GM20000 (cell line): ENCODE measurements at places on chromosomes 6 and 20.

- DNase-seq = peak; percentile 4
Measured at GRCh38 chr6:146884728-146885127, 286.0 kb downstream of the ADGB start.

DNA sequence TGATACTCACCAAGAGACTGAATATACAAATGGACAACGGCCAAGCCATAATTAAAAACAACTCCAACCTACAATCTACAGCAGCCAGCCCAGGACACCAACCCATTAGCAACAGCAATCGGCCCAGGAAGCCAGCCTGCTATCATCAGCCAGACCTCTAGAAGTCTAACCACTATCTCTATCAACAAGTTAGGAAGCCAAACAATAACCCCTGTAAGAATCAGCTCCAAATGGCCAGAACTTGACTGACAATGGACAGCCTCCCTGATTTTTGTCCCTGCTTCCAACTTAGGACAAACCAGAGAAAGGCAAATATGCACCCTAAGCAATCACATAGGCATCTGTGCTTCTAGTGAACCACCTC lies 511.8 kb upstream of the JARID2 start:
- DNase-seq = no peak

DNA sequence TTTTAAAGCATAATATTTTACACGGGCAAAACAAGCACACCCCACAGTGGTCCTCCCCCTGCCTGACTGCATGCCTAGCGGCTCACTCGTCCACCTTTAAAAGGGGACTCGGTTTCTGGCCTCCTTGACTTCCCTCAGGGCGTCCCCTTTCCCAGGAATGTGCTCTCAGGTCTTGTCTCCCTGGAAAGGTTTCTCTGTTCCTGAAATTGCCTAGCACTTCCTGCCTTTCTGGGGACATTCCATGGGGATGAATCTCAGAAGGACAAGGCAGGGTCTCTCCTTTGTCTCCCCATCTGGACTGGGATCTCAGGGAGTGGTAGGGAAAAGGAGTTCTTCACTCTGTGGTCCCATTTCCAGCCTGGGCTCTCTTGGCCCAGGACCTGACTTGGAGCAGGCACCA lies 4.9 kb downstream of the TCF15 start:
- no peak for DNase-seq

DNA sequence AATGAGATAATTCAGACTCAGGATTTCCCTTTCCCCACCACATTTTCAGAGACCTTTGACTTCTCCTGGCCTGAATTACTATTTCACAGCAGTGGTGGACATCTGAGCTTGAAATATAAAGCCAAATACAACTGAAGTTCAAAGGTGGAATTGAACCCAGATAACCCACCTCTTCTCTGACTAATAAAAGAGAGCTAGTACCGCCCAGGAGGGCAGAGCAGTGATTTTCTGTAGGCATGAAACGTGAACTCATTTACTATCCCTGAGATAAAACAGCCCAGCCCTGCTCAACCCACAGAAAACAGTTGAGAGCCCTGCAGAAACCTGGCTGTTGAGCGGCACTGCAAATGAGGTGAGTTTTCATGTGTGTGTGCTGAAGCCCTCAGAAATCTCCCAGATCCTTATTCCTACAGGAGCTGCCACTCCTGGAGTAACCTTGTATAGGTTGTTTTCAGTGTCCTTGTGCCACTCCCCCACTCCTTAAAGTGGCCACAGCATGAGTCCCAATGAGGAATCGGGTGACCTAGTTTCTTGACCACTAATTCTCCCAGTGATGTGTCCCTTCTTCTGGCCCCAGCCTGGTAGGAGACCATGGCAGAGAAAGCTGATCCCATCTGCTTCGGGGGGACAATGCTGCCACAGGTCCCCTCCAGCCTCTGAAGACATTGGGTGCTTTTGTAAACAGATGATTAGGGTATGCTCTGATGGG lies 99.2 kb downstream of the NOL4L start:
- no peak for DNase-seq

DNA sequence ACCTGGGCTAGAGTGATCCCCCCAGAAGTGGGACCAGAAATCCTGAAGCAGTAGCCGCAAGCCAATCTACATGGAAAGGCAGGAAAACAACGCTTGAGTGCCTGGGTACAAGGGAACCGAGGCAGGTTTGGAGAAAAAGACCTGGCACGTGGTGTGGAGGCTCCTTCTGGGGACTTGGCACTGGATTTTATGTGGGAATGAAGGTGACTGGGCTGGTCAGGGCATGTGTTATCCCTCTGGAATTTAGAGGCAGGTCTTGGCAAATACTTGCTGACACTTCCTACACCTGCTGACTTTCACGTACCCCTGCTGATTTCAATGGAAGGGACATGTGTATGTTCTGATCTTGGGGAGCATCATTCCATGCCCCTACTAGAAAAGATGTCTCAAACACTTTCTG lies 25.0 kb upstream of the FAM217A start:
- no peak for DNase-seq

DNA sequence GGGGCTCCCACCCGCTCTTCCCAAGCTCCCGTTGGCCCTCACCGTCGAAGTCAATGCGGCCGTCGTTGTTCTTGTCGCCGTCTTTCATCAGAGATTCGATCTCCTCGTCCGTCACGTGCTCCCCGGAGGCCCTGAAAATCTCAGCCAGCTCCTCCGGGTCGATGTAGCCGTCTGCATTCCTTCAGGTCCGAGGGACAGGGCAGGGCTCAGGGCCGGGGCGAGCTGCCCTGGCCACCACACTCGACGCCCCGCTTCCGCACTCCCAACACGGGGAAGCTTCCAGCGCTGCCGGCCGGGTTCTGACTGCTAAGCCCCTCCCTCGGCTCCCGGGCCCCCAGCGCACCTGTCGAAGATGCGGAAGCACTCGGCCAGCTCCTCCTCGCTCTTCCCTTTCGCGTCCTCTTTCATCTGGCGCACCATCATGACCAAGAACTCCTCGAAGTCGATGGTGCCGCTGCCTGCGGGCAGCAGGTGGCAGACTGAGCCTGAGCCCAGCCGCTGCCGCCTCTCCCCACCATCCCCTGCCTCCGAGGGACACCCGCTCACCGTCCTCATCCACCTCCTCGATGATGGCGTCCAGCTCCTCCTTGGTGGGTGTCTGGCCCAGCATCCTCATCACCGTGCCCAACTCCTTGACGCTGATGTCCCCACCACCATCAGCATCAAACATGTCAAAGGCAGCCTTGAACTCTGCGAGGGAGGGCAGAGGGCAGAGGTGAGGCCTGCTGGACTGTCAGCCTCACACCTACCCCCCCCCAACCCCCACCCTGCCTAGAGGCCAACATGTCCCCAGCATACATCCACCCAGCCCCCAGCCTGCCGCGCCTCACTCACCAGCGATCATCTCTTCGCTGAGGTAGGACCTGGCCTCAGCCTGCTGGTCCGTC lies 2.9 kb downstream of the TNNC2 start:
- DNase-seq = peak; percentile 62

DNA sequence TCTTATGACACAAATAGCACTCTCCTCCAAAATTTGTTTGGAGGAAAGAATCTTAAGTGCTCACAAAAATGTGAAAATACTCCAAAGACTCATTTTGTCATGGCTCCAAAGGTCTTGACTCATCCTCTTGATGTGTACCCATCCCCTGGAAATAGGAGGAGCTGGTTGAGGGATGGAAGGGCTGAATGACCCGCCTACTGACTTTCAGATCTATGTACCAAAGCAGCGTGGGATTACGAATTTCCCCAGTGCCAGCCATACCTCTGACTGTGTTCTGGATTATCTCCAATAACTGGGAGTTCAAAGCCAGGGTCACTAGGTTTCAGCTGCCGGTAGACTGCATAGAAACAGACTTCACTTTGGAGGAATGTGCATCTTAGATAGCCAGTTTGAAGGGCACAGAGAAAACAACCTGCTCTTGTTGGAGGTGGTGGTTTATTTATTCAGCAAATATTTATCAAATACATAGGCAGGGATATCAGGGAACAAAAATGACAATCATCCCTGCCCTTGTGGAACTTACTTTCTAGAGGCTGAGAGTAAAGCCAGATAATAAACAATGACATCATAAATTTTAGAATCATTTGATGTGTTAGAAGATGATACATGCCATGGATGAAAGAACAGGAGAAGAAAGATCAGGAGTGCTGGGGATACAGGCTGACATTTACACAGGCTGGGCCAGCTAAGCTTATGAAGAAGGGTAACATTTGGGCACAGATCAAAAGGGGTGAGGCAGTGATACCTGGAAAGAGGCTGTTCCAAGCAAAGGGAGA lies 246.6 kb downstream of the TBXT start:
- no peak for DNase-seq

DNA sequence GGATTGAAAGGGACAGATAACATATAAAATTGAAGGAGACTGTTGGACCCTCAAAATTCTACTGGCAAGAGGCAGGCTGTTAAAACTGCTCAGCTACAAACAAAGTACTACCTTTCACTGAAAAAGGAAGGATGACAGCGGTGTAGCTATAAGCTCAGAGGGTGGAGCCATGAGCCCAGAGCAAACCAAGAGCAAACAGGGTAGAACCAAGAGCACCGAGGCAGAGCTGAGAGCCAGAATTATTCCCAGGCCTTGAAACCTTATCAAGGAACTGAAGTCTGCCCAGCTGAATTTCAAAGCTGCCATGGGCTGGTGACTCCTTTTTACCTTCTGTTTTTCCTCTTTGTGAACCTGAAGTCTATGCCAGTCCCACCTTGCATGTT lies 74.7 kb upstream of the SLC4A11 start:
- DNase-seq = no peak

- no peak for DNase-seq
Measured at GRCh38 chr20:34375977-34376430, 12.9 kb downstream of the ITCH start.

- DNase-seq = no peak
Measured at GRCh38 chr20:58213121-58213520, 15.3 kb downstream of the ANKRD60 start.

DNA sequence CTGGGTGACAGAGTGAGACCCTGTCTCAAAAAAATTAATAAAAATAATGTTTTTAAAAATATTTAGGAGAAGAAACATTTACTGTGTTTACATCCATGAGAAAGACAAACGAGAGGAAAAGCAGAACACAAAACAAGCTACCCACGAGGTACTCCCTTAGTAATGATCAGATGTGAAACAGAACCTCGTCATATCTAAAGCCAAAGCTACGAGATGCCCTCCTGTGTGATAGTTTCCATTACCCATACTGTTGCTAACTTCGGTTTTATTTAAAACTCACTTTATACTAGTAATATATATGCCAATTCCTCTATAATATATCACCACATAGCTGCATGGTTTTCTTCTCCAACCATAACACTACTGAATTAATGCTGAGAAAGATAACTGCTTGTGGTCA lies 21.1 kb downstream of the SUMO4 start:
- no peak for DNase-seq

GRCh38 chr6:152502421-152503188 lies 134.6 kb downstream of the SYNE1 start:
- no peak for DNase-seq

- peak; percentile 51 for DNase-seq
Measured at GRCh38 chr20:53660947-53661381, 67.3 kb upstream of the ZNF217 start.

GRCh38 chr6:6362056-6362840 lies 41.8 kb upstream of the F13A1 start:
- no peak for DNase-seq

DNA sequence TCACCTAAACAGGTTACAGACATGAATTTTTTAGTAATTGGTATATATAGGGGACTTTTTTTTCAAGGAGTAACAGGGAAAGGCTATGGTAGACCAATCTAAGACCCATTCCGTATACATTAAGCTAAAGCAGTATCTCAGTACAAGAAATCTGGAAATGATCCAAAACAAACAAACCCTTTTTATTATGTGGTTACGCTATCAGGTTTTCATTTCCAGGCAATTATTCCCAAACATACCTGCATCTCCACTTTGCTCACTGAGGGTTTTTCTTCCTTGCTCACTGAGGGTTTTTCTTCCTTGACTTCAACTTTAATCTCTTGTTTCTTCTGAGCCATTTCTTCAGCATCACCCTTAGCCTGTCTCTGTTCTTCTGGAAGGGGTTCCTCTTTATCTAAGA lies 107.3 kb downstream of the EPB41L2 start:
- DNase-seq = no peak

DNA sequence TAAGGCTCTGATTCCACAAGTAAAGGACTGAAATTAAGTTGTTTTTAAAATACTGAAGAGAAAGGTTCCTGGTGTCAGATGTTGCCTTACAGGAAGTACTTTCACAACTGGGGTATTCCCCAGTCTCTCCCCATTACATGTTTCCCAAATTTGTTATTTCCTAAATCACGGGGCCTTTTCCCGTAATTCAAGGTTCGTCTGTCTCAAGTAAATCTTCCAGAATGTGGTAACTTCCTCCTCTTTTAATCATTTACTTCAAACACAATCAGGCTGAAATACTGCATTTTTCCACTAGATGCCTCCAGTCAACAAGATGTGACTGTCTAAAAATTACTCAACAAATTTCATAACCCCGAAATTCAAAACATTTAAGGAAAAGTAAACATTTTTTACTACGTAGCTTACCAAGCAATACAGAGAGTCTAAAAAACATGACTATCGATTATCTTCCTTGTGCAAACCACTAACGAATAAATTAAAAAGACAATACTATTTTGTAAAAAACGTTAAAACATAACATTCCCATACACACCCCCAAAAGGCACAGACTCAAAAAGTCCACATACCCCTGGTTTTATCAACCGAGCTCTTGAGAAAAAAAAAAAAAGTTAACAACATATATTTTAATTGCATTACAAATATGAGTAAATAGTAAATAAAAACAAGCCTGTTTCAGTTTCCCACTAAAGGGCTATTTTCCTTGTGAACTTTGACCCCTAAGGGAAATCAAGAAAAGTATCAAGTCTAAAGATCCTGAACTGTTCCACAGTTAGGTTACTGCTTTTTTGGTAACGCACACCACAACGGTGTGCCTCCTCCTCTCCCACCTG lies 1.7 kb downstream of the SOD2 start:
- peak; percentile 67 for DNase-seq

GRCh38 chr20:62161347-62161746 lies 17.8 kb downstream of the SS18L1 start:
- DNase-seq = no peak

- no peak for DNase-seq
Measured at GRCh38 chr20:25699914-25700313, 3.3 kb upstream of the ZNF337 start.

- peak; percentile 81 for DNase-seq
Measured at GRCh38 chr6:56954403-56955170, at the start of gene BEND6. BEND6 (plus strand) TSS chr6:56955107; CDS start chr6:56981811, 26,704 bp downstream.

GRCh38 chr6:9112544-9112943 lies 677.2 kb upstream of the SLC35B3 start:
- DNase-seq = no peak

DNA sequence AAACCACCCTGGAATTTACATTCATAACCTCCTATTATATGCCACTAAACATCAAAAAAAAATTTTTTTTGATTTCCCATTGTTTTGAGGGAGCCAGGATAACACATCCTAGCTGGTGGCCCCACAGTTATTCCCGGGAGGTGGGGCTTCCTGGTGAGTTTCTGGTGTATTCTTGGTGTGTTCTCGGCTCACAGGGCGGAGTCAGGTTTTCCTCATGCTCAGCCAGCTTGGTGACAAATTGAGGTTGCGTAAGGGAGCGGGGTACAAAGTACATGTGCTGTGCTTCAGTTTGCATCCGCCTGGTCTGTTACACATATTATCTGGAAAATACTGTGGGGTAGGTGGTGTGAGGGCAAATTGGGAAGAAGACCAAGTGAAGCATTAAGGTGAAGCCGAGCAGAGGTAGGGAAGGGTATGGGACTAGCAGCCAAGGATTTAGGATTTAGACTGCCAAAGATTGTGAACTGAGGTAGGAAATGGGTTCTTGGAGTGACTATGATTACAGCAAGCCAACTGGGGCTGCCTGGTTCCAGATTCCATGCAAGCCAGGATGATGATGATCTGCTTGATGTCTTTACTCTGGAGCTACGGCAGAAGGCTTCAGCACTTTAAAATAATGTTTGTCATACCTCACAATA lies 46.2 kb upstream of the EEF1A1 start:
- no peak for DNase-seq
